ENCODE measurements at places on chromosomes 7 and 10.

- no peak for DNase-seq
These were observed 45.5 kb downstream of the TLX1 start for GRCh38 chr10:101176577-101176976.

DNA sequence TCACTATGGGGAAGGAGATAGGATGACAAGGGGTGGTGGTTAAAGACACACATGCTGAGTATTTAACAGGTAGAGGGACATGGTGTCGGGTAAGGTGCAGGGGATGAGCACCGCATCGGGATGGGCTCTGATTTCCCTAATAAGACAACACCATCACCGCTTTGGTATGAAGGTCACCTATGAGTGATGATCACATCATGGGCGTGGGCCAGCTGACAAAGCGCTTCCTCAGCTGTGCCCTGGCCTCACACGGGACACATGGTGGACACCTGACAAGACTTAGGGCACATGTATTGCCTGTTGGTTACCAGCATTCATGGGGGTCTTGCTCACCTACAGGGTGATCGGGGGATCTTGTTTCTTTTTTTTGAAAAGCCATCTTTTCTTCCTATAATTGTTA is 12.8 kb downstream of the C7orf57 start:
- no peak for DNase-seq

- DNase-seq, result no peak
These were observed 1134.0 kb downstream of the XPNPEP1 start for GRCh38 chr10:108789336-108789735.

DNA sequence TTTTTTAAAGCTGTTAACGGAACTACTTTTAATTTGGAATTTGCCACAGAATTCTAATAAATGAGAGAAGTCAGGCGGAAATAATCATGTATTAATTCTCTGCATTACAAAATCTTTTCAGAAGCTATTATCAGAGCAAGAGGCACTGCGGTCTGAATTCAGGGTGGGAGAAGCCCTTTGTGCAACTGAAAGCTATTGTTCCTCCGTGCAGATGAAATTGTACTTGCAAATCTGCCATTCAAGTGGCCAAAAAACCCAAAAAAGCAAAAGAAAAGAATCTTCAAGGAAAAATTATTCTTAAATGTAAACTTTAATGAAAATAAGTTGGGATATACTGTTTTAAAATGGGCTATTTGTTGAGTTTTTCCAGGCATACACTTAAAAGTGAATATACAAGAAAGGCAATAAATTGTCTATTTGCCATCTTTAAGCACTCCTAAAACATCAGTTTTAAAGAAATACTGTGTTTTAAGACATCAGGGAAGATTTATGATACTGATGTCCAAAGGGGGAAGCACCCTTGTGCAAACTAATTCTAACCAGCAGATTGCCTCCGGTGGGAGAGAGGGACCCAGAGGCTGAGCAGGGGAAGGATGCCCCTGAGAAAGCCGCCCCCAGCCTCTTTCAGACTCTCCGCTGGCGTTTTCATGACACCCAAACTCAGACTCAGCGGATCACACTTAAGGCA is 351.2 kb downstream of the DNAJB6 start:
- DNase-seq, result no peak

DNA sequence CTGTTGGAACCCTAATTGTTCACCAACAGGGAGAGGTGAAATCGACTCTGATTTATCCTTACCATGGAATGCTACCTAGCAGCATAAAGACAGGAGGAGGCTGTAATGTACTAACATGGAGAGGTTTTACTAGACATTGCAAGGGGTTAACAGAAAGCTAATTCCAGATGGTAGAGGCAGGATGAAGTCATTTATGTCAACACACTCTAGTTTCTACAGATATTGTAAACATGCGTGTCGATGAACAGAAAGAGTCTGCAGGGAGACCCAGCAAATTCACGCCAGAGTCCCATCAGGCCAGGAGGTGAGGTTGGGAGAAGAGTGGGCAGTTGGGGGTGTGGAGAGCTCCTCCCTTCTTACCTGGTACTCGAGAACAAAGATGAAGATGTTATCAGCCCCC is 7.0 kb downstream of the NPC1L1 start:
- no peak for DNase-seq

DNA sequence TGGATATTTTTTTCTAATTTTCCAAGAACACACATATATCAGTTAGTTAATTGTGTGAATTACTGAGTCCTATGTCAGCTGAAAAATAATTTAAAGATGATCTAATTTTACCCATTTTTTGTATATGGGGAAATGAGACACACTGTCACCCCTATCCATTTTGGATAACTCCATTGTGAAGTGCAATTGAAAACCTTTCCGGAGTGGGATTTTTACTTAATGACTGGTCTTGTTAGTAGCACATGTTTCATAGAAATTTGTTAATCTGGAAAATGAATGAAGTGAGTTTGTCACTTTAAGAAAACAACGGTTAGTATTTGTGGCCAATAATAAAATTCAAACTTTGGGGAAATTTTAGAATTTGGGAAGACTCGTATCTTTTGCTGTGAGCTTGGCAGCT is 2.0 kb downstream of the GARS1 start:
- no peak for DNase-seq

DNA sequence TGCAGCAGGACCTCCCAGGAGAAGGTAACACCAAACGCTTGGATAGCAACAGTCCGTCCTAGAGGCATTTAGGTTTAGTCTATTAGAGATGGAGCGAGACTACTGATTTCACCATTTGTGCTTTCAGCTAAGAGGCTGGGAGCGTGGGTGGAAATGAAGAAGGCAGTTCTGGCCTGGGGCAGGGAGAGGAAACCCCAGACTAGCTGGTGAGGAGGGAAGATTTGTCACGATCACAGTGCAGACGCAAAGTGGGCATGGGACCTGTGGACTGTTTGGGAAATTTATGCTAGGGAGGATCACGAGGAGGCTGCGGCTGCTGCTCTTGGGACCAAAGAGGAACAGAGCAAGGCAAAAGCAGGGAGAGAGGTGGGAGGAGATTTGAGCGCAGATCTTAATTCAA is 130.4 kb upstream of the AOAH start:
- no peak for DNase-seq

DNA sequence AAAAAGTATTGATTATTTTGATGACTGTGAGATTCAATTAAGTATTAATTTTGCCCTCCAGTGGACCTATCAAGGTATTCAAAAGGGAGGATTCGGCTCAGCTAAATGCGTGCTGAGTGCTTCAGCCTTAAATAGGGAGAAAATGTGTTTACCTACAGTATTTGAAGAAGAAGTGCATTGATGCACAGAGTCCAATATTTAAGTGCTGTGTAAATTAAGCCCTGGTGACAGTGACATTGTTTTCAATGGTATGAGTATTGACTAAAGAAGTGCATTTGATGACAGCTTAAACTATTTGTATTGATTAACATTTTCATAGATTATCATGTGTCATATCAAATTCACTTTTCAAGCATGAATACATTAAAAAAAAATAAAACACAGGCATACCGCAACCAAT is 106.6 kb downstream of the POU6F2 start:
- no peak for DNase-seq

GRCh38 chr10:129056734-129057689 is 410.0 kb upstream of the MGMT start:
- no peak for DNase-seq

- no peak for DNase-seq
These were observed 166.8 kb upstream of the HABP2 start for GRCh38 chr10:113386005-113386404.

DNA sequence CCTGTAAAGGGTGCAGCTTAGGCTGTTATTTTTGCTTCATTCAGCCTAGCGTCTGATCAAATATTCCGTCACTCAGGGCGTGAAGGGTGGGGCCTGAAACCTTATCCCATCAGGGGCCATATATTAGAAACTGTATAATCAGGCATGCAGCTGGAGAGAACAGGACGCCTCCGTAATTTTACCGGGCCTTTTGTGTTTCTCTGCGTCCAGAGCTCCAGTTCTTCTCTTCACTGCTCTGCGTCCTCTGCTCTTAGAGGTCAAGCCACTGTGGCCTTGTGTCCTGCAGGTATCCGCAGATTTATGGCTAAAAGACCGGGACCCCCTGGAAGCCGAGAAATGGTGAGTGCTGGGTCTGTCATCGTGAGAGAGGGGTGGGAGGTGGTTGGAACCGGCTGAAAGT is at the start of gene ZNF735:
Gene ZNF735 (plus strand): TSS at position 301 of the 400 bp plus-strand sequence. CDS start 0 bp downstream, at position 301.
- DNase-seq, result no peak

DNA sequence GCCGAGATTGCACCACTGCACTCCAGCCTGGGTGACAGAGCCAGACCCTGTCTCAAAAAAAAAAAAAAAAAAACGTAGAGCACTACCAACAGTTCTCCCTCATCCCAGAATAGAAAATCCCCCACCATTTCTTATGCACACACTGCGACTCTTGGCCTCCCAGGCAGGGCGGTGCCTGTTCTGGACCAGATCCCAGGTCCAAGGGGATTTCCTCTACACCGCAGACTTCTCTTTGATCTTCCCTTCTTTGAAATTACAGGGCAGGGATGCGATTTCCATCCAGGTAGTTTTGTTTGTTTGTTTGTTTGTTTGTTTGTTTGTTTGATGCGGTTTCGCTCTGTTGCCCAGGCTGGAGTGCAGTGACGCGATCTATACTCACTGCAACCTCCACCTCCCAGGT is 91.8 kb downstream of the SEPTIN14 start:
- no peak for DNase-seq

DNA sequence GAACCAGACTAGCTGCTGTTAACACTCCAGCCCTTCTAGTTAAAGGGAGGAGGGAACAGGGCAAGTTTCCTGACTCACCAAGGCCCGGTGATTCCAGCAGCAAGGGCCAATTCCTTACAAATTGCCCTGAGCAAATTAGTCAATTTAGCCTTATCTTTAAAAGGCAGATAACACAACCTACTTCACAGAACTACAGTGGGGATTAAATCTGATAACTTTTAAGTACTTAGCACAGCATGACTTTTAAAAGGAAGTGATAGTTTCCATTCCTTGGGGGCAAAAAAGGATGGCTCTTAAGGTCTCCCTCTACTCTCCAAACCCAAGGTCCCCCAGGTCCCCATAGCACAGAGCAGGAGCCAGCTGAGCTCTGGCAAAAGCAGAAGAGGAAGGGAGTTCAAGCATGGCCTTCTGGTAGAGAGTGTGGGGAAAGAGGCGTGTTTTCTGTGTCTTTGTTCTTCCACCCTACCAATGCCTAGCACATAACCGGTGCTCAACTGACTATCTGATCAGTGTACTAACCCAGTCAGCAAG is 4.0 kb downstream of the CDCA7L start:
- no peak for DNase-seq

GRCh38 chr7:80517282-80517747 is 5.5 kb upstream of the GNAT3 start:
- no peak for DNase-seq

GRCh38 chr7:2042650-2043049 is 190.1 kb downstream of the MAD1L1 start:
- DNase-seq, result no peak

- DNase-seq, result no peak
These were observed 11.8 kb upstream of the GALNT17 start for GRCh38 chr7:71120096-71120495.

- no peak for DNase-seq
These were observed 1.7 kb downstream of the NYAP1 start for GRCh38 chr7:100485471-100485876.

- no peak for DNase-seq
These were observed 9.0 kb upstream of the HIBADH start for GRCh38 chr7:27671675-27672074.

Measured in occipital lobe (tissue), 3 donors.